ENCODE measurements at places on chromosomes 12 and 14.

DNA sequence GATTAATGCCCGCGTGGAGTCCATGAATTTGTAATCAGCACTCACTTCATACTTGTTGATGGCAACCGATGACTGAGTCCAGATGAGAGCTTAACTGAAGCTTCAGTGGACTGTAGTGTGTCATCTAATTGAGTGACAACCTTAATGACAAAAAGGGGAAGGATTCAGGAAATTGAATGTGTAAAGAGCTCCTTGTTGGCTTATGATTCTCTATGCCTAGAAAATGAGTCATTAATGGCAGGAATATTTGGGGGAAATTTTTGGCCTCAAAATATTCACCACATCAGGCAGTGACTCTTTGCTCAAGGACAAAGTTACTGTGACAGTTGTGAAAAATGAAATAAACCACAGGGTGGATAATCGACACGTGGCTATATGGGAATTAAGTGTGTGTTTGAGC lies 55.3 kb upstream of the STON2 start:
- no peak for DNase-seq

GRCh38 chr14:50999726-51000125 lies 55.4 kb upstream of the PYGL start:
- peak; percentile 74 for DNase-seq

- DNase-seq, result no peak
Measured at GRCh38 chr14:96383445-96383844, 8.5 kb upstream of the AK7 start.

DNA sequence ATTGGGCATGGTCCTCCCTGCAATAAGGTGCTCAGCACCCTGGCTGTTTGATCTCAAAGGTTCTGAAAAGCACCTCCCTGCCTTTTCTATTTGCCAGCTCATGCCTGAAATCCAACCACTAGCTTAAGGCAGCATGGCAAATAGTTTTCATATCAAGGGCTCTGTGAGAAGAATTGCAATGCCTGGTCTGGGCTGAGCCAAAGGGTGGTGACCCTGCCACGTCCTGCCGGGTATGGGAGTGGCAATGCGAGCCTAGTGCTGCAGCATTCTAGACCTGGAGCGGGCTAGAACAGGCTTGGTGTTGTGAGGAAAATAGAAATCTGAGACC lies 2.3 kb upstream of the SCNN1A start:
- DNase-seq, result no peak

- no peak for DNase-seq
Measured at GRCh38 chr14:71143381-71144290, 236.4 kb downstream of the PCNX1 start.

Measured in dorsolateral prefrontal cortex (tissue), 122 donors.